ENCODE measurements at places on chromosomes 2 and 18.
A peak's percentile ranks its signal among the peaks of the same experiment; 100 is the strongest.

- no peak for DNase-seq
Measured at GRCh38 chr2:23321751-23322150, 63.2 kb upstream of the KLHL29 start.

- no peak for DNase-seq
Measured at GRCh38 chr2:86533589-86533988, 29.7 kb downstream of the CHMP3 start.

DNA sequence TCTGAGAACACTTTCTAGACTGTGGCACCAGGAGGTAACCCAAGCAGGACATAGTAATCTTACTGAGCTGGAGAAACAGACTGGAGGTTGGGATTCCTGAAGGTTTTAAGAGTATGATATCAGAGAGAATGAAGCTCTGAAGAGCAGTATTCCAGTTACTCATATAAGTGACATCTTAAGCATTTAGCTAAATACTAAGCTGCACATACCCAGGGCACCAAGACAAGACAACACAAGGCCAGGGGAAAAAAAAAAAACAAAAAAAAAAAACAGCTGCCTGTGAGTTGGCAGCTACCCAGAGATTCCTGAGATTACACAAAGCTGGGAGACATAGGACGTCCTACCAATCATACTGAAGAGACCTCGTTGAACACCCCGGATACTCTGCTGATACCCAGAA, 175.8 kb downstream of the SRBD1 start:
- peak; percentile 80 for DNase-seq

DNA sequence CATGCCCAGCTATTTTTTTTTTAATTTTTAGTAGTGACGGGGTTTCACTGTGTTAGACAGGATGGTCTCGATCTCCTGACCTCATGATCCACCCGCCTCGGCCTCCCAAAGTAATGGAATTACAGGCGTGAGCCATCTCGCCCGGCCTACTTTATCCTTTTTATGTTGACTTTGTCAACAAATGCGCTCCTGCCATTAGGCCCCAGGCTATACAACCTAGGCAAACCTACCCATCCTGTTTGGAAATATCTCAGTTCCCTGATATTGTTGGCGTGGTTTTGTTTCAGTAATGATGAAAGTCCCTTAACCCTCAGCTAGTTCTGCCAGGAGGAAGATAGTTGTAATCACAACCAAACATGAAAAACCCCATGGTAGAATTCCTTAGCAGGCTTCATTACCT, 249.4 kb upstream of the SOX11 start:
- no peak for DNase-seq

DNA sequence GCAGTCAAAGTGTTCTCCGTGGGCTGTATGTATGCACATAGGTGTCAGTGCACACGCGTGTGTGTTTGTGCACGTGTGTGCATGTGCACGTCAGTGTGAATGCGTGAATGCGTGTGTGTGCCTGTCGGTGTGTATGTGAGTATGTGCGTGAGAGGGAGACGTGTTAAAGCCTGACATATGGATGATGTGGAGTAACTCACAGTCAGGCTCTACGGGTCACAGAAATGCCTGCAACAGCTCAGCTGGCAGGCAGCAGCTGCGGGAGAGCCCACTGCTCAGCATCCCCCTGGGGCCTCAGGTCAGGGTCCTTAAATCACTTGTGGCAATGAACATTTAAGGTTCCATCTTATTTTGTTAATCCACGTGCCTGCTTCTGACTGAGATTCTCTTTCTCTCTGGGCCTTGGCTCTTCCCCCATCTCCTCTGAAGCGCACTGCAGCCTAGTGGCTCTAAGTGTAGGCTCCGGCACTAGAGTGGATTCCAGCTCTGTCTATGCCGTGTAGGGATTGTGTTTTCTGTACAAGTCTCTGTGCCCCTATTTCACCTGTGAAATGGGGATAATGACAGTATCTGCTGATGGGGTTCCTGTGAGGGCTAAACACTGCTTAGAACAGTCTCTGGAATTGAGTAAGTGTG, 63.0 kb downstream of the DYSF start:
- no peak for DNase-seq

DNA sequence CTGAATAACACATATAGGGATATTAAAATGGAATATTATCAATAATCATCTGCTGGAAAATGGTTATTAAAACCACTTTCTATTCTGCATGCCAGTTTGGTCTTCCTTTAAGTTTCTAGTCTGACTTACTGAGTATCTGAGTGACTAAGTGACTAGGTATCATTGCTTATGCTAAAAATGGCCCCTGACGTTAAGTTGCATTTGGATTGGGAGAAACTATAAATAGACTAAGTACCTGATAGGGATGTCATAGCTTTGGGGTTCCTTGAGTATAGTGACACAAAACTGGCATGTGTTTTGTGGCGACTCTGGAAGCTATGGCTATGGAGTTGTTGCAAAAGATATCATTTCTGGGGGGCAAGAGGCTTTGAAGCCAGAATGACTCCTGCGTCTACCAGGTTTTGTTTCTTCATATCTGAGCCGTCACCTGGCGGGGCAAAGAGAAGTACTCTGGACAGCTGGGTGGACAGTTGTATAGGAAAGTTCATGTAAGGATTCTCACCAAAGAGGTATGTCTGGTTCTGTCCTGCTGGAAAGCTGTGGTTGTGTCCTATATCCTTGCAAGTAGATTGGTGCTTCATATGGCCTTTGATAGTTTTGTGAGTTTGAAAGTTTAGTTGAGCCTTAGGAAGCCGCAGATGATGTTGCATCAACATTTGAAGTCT, 17.9 kb downstream of the ITGAV start:
- no peak for DNase-seq

DNA sequence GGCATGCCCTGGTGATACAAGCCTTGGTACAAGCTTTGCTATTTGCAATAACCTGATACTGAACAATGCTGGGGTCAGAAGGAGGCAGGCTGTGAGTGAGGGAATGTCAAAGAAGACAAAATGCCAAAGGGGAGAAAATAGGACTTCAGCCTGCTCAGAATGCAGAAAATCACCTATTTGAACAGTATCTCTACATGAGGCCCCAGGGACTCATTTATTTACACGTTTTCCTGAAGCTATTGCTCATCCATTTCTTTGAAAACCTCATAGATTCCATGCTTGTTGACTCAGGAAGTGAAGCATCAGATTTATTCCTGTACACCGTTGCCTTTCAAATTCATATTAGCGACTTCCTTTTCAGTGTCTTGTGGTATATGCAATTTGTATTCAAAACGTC, 69.4 kb upstream of the CBLN2 start:
- DNase-seq, result no peak

- DNase-seq, result peak; percentile 16
Measured at GRCh38 chr2:348361-348916, 60.5 kb upstream of the ALKAL2 start.

GRCh38 chr2:65919550-65920188, 487.3 kb upstream of the SPRED2 start:
- no peak for DNase-seq

GRCh38 chr2:178542161-178542560, 61.9 kb downstream of the PLEKHA3 start:
- no peak for DNase-seq

DNA sequence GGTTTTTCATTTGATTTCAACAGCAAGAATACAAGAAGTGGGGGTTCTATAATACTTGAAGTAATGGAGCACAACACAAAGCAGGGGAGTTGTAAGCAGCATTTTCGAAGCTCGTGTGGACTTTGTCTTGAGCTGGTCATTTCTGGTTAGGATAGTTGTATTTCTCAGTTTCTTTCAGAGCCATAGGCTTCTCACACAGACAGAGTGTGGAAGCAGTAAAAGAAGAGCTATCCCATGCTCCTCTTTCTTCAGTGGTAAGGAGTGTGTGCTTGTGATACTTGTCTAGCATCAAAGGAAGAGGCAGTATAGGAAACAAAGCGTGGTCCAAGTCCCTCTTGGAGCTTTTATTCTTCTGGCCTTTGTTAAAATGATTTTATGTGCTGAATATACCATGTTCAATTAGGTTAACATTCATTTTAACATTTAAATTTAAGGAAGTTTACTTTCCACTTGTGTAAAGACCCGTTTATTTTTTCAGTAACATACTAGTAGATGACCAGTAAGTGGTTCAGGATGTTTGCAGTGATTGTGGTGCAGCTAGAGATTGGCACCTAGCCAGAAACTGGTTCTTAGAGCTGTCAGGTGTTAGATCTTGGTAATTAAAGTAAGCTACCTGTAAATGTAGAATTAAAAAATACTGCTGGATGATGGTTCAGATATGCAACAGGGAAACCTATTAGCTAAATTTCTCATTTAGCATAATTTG, 14.6 kb downstream of the CCNYL1 start:
- no peak for DNase-seq

GRCh38 chr2:220127876-220128275, 500.4 kb downstream of the SLC4A3 start:
- no peak for DNase-seq

- DNase-seq, result no peak
Measured at GRCh38 chr2:189465076-189465475, 23.8 kb downstream of the WDR75 start.

GRCh38 chr2:230327418-230328154, 593 bp downstream of the SP140L start:
- no peak for DNase-seq

DNA sequence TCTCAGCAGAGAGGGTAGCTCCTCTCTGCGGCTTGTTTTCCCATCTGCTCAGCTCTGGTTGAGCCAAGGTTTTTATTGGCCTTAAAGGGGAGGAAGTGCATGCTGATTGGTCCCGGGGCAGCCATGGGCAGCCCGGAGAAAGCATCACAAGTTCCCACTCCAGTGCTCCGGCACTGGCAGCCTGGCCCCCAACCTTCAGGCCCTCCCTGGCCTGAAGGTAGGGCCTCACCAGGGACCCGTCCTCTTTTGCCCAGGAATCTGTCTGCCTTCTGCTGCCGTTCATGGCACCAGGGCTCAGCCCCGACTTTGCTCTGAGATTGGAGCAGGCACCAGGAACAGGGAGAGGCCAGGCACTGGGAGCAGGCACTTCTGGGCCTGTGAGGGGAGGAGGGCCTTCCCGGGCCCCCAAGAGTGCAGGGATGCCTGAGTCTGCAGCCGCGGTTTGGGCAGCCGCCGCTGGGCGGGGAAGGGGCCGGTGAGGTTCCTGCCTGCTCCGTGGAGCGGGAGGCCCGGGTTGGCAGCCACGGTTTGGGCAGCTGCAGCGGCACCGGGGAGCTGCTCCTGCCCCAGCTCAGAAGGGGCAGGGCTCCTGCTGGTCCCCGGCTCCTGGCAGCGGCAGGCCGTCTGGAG, 17.5 kb upstream of the ILKAP start:
- no peak for DNase-seq

DNA sequence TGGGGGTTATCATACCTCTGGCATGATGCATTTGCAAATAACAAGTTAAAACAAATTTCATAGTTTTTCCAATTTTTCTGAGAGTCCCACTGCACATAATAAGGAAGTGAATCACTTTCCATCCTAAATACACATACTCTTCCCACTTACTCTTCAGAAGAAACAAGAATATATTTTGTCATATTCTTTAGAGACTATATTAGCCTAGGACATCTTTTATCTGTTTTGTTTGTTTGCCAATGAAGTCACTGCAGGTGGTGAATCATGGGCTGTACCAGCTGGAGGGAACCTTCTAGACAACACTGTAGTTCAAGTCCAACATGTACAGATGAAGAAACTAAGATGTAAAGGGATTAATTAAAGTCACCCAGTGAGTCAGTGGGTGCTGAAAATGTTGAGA, 116.8 kb downstream of the XIRP2 start:
- no peak for DNase-seq

- DNase-seq, result peak; percentile 45
Measured at GRCh38 chr2:240149943-240150784, 9.7 kb upstream of the OTOS start.

- DNase-seq, result peak; percentile 7
Measured at GRCh38 chr2:179861027-179861415, 391 bp downstream of the ZNF385B start.

DNA sequence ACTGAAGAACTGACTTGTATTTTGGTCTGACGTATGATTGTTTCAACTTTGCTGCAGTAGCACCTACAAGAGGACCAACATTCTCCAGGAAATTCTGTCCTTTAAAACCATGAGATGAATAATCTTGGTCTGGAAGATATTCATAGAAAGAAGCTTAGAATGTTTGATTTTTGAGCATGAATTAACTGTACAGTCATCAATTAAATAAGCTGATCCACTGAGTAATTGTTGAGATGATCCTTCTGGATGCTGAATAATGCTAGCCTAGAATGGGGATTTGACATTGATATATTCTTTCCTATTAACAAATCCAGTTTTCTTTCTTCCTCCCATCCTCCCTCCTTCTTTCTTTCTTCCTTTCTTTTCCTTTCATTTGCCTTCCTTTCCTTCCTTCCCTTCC, 39.0 kb upstream of the CDK5R2 start:
- DNase-seq, result no peak

DNA sequence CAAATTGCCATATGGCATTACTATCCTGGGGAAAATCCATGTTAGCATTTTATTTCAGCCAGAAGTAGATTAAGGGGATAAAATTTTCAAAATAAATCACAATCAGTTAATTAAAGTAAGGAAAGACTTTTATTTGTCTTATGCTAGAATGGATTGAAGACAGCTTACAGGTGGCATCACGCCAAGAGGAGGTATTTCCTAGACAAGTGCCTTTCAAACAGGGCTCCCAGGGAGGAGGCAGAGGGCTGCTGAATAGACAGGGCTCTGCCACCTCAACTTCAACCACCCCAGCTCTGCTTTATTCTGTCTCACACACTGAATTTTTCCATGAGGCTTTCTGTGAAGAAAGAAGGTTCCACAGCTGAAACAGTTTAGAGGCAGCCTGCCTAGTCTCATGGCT, 12.2 kb downstream of the CCDC68 start:
- DNase-seq, result no peak

GRCh38 chr18:54086863-54087262, 137.6 kb downstream of the MBD2 start:
- DNase-seq, result no peak

DNA sequence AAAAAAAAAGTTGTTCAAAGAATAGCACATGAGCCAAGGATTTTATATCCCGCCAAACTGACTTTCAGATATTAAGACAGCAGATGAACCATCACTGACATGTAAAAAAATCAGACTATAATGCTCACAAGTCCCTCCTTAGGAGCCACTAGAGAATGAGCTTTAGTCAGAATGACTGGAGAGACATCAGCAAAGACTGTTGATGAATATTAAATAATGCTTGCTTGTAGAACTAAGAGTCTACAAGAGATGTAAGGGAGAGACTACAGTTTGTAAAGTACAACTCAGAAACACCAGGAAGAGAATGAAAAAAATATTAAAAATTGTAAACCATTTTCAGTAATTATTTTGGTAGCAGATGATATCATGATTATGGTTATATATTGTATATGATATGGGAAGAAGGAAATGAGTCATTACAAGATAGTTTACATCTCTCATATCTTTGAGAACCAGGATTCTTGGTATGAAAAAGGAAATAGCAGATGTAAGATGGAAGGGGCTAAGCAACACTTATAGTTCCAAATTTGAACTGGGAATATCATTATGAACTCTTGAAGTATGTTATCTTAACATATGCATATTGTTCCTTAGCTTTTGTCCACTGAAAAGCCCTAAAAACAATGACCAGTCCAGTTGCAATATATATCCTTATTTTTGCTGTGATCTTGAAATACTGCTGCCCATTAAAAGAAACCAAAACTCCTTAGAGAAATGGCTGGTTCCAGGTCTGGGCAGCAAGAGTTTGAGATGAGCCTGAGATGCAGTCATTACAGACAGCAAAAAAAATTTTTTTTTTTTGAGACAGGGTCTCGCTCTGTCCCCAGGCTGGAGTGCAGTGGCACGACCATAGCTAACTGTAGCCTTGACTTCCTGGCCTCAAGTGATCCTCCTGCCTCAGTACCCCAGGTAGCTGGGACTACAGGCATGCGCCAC, 55.7 kb downstream of the PTPN2 start:
- DNase-seq, result no peak

Data from cardiac fibroblast (primary cell).